ENCODE measurements at places on chromosomes 12 and 14.
A peak's percentile ranks its signal among the peaks of the same experiment; 100 is the strongest.

DNA sequence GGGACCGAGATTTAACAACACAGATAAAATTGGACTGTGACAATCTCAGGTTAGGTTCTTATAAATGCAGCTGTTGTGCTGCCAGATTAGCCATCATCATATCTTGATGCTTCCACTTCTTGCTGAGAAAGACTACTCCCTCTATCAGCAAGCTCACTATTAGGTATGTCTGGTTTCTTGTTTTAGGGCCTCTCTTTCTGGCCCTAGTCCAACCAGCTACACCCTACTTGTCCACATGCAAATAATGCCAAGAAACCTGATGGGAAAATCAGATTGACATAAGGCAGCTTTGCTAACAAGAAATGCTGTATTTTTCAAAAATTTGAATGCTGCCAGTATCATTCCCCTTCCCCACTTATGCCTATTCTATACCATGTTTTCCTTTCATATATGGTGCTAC is 296.0 kb downstream of the RMST start:
- no peak for DNase-seq

DNA sequence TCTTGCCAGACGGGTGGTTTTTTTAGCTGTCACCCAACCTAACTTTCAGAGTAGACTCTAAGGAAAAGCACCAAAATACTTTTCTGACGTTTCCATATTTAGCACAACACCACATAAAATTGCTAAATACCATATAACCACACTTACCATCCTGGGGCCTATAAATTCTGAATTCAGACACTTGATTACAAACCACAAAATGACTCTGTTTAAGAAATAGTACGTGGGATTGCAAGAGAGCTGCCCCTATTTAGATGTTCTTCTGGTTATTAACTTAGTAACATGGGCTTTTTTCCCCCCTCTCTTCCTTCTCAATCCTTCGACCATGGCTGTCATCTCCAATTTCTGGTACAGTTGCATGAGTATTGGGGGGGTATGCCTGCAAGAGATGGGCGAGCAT is 287.7 kb downstream of the BMP4 start:
- no peak for DNase-seq

DNA sequence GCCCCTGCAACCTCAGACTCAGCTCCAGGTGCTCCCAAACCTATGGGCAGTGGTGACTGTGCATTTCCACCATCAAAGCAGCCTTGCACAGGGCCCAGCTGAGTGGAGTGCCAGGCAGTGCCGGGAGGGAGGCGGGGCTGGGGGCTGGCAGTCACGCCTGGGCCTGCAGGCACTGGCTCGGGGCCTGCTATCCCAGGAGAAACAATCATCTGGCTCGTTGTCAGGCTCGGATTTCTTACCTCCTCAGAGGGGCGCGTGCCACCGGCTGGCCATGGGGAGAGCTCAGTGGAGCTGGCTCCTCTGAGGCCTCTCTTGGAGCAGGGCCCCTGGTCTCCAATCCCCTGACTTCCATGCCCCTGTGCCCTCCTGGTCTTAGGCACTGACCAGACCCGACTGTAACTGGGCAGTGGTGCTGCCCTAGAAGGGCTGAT is 20.2 kb upstream of the PPP1R13B start:
- no peak for DNase-seq

DNA sequence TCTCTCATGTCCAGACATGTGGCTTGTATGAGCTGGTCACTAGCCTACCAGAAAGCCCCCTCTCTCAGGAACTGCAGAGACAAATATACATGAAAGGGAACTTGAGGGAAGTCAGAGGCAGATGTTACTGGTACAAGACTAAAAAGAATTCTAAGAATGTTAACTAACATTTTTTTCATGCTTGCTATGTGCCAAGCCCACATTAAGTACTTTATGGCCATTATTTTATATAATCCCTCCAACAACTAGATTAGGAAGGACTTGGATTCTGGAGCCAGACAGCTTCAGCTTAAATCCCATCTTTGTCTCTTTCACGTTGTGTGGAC is 24.6 kb downstream of the TTC9 start:
- DNase-seq, result no peak

- no peak for DNase-seq
Measured at GRCh38 chr14:62776300-62776699, 269.0 kb downstream of the KCNH5 start.

DNA sequence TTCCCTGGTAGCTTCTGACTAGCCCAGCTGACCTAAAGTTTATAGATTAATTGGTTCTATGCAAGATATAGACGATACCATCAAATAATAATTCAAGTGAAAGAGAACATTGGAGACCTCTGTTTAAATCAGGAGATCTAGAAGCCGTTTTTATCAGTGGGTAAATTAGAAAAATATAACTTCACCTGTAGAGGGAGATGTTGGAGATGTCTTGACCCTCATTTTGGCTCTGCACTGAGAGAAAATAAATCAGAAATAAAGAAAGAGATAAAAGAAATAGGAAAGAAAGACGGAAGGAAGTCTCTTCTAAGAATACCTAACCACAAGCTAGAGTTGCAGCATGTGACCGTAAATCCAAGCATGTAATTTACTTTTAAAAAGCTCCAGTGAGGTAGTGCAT is 684.5 kb downstream of the C12orf50 start:
- DNase-seq, result no peak

DNA sequence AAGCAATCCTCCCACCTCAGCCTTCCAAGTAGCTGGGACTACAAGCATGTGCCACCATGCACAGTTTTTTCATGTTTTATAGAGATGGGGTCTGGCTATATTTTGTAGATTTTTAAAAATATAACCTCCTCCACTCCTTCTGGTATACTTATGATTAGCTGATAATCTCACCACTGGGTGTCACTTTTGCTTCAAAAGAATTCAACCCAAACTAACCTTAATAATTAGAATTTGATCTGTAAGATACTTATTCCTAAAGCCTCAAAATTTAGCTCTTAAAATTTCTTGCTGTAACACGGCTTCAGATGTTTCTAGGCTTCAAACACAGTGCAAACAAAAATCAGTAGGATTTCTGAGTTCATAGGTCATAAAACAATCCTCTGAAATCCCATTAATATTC is 130.3 kb downstream of the CEP83 start:
- no peak for DNase-seq

DNA sequence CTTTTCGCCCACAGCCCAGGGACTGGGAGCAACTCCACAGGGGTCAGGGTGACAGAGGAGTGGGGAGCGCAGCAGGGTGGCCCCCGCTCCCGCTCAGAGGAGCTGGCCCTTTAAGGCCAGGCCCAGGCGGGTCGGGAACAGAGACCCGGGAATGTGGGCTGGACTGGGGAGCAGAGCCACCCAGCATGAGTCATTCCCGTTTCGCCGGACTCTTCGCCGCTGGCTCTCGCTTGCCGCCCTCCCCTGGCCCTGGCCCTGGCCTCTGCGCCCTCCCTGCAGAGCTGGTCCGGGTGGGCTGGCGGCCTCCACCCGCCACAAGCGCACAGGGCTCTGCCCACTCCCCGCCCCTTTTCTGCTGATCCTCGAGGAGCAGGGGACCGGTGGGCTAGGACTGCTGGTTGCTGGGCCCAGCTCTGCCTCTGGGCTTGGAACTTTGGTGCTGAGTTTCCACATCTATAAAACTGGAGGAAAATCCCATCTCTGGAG is 92.8 kb downstream of the NINJ2 start:
- DNase-seq, result no peak

GRCh38 chr14:32300136-32300535 is 29.0 kb upstream of the AKAP6 start:
- no peak for DNase-seq

- DNase-seq, result no peak
Measured at GRCh38 chr14:92308716-92309115, 14.2 kb upstream of the SLC24A4 start.

DNA sequence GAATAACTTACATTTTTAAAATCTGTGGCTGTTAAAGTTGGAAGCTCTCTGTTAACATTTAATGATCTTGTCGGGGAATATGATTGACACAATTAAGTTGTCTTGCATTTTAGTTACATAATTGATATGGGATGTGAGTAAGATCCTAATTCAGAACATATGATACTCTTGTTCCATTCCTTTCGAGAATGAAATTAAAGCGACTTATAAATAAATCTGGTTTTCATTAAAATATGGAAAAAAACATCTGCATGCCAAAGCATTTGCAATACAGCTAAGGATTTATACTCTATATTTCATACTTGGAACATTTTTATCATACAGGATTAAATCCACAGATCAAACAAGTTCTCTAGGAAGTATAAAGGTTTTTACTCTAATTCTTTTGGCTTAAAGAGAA is 52.0 kb downstream of the SLC38A6 start:
- no peak for DNase-seq

GRCh38 chr12:38350342-38351174 is 34.0 kb downstream of the ALG10B start:
- no peak for DNase-seq

GRCh38 chr14:35761922-35762321 is 47.2 kb downstream of the RALGAPA1 start:
- DNase-seq, result no peak

- DNase-seq, result no peak
Measured at GRCh38 chr12:43011383-43011926, 421.9 kb upstream of the PRICKLE1 start.

GRCh38 chr14:106200541-106201315 is 674.3 kb downstream of the TMEM121 start:
- no peak for DNase-seq

GRCh38 chr12:113232089-113232839 is 11.0 kb downstream of the TPCN1 start:
- no peak for DNase-seq

GRCh38 chr14:35046048-35046750 is at the start of gene FAM177A1:
Gene FAM177A1, plus strand, starts transcription at chr14:35046272. Its CDS starts 192 bp downstream, at chr14:35046464.
- peak; percentile 98 for DNase-seq

DNA sequence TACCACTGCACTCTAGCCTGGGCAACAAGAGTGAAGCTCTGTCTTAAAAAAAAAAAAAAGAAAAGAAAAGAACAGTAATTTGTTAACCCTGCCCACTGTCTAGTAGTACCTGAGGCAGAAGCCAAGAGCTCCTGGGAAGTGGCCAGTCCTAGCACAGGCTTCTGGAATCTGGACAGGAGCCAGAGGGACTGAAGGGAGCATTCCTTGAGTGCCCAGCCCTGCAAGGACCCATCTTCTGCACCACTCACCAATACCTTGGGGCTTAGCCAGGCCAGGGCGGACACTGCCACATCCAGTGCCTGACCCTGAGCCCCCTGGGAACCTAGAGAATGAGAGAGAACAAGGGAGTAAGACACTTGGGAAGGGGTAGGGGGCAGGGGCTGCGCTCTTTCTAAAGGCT is 33.7 kb downstream of the PARP2 start:
- no peak for DNase-seq

DNA sequence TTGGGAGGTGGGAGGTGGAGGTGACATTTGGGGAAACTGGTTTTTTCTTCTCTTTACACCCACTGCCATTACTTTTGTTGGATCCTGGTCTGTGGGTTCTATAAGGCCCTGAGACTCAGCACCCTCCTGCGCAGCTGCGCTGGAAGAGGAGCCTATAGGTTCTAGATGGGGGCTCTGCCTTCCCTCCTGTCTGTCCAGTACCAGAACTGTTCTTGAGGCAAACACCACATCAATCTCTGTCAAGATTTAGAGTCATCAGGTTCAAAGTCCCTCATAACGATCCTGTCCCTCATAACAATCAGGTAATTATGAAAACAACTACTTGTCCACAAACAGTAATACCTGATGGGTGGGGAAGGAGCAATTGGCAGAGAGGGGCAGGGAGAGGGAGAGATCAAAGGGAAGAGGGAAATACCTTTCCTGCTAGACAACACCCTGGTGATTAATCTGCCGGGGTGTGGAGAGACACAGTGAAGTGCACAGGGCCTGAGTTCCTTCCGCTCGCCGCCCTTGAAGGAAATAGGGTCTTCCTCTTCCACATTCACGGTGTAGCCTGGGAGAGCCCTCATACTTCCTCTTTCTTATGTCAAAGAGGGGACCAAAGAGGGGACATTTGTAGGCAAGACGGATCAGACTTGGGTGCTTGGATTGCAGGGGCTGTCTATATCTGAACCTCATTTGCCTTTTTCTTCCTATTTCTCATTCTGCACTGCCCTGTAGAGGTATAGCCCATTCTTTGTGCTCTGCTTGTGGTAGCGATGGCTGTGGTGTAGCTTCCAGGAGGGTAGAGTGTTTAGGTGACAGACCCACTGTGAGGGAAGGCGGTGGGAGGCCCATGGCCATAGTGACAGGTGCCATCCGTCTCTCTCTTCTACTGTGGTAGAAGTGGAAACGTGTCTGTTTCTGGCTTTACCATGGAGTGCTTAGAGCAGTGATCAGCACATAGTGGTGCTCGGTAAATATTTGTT is 12.6 kb downstream of the GPRC5A start:
- no peak for DNase-seq

DNA sequence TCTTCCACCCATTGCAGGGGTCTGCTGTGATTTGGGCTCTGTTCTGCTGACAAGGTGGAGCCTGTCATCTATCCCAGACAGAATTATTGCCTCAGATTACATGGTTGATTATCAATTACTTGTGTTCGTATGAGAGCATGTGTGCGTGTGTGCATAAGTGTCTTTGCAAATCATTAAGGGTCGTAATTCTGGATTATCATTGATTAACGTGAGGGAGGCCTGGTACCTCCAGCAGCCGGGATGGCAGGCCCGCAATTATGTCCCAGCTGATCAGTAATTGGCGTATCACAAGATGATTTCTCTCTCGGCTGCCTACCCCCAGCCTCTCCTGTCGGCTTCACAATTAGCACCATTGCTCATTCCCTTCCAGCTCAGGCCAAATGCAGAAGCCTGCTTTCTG is 29.6 kb upstream of the IRF2BPL start:
- no peak for DNase-seq

- DNase-seq, result no peak
Measured at GRCh38 chr14:77849711-77850110, 49.8 kb downstream of the ADCK1 start.

- DNase-seq, result no peak
Measured at GRCh38 chr12:14505626-14506596, 61.8 kb downstream of the PLBD1 start.

GRCh38 chr12:103530307-103531066 is 34.7 kb upstream of the C12orf42 start:
- no peak for DNase-seq

- no peak for DNase-seq
Measured at GRCh38 chr12:51329742-51330141, 5.8 kb upstream of the BIN2 start.

GRCh38 chr12:96571101-96571862 is 81.9 kb downstream of the CFAP54 start:
- DNase-seq, result peak; percentile 36

DNA sequence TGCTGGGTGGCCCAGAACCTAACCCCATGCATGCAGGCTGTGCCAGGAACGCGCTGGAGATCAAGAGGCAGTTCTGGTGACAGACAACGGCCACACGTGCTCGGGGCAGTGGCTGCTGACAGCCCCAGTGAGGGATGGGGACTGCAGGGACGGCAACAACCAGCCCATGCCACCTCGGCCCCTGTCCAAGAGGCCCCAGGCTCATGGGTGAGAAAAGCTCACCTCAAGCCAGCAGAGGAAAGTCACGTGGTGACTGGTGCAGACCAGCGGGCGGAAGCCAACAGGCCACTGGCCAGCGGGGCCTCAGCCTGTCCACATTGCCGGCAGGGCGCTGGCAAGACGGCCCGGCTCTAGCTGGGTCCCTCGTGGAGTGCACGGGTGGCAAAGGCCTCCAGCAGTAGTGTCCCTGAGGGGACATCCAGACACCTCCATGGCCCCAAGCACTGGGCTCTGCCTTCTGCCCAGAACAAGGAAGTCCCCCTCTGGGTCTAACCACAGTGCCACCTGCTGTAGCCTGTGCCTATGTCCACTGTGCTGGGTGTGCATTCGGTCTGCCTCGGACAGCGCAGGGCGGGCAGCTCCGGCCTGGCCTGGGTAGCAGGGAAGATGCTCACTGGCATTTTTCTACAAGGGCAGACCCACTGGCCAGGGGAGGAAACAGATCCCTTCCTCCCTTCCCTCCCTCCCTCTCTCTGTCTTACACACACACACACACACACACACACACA is 134.1 kb downstream of the NCOR2 start:
- DNase-seq, result no peak
